AG04449 (cell line): ENCODE measurements at places on chromosomes 6 and 20.

DNA sequence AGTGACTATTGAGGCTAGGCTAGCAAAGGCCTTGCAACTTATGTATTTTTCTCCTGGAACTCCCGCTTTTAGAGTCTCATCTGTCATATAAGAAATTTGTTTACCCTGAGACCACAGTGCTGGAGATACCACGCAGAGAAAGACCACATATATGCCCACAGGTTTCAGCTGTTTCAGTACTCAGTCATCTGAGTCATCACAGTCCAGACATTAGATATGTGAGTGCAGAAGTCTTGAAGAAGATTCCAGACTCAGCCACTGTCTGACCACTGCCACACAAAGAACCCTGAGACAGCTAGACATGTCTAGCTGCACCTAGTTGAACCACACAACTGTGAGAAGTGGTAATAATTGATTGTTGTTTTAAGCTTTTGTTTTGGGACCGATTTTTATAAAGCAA lies 648.3 kb downstream of the EPM2A start:
- DNase-seq: no peak

GRCh38 chr6:153088796-153089195 lies 42.3 kb downstream of the RGS17 start:
- no peak for DNase-seq

GRCh38 chr6:18506382-18507017 lies 119.3 kb downstream of the RNF144B start:
- DNase-seq: no peak

- DNase-seq: no peak
These were observed 158.4 kb downstream of the GPX5 start for GRCh38 chr6:28683945-28684538.

DNA sequence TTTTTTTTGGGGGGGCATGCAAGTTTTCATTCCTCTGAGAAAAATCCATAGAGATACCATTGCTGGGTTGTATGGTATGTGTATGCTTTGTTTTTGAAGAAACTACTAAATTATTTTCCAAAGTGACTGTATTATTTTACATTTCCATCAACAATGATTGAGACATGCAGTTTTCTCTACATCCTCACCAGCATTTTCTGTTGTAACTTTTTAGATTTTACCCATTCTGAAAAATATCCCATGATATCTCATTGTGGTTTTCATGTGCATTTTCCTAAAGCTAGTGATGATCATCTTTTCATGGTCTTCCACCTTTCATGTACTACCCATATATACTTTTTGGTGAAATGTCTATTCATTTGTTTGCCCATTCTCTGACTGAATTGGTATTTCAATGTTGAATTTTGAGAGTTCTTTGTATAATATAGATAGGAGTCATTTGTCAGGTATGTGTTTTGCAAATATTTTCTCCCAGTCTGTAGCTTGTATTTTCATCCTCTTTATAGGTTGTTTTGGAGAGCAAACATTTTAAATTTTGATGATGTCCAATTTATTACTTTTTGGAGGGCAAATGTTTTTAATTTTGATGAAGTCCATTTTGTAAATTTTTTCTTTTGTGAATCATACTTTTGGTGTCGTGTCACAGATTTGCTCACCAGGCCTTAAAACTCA lies 827.5 kb upstream of the CITED2 start:
- no peak for DNase-seq

GRCh38 chr20:59962155-59962554 lies 3.9 kb downstream of the CDH26 start:
- no peak for DNase-seq

DNA sequence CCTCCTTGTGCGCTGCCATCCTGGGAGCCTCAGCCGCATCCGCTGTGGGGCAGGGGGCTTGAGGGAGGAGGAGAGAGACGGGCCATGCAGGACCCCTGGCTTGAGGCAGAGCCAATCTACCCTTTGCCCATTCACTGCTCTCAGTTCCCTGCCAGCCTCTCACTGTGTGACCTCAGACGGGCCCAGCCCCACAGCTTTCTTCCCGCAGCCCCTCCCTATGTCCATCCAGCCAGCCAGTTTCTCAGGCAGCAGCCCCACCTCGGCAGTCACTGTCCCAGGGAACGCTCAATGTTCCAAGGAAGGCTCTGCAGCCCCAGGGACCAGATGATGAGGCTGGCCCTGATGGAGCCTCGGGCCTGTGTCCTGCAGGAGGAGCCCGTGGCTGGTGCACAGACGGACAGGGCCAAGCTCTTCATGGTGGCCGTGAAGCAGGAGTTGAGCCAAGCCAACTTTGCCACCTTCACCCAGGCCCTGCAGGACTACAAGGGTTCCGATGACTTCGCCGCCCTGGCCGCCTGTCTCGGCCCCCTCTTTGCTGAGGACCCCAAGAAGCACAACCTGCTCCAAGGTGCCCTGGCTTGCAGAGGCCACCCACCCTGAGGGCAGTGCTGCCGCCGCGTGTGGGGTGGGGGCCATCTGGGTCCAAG lies 3.9 kb upstream of the TNFRSF6B start:
- DNase-seq: no peak

DNA sequence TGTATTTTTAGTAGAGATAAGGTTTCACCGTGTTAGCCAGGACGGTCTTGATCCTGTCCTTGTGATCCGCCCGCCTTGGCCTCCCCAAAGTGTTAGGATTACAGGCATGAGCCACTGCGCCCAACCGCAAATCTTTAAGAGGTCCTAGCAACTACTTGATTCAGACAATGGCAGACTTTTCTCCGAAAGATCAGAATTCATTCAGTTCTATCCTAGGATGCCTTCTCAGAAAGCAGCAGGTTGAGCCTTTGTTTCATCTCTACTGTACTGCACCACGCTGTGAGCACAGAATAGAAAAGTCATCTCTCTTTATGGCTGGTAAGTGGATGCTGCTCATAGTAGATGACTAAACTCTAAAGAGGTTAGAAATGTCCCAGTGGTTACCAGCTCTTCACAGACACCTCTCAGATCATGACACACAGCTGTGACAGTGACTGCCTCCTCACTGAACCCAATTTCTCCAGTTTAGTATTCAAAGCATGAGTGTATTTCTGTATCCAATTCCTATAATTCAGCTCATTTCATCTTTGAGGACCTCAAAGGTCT lies 6.0 kb upstream of the HSF2 start:
- DNase-seq: no peak
